ENCODE measurements at places on chromosomes 13 and 19. TPM values are rescaled to one million over a fixed set of nuclear protein-coding genes. Genes with fewer than 3 reads are reported as not detected.

C1QTNF9B gene
- not detected for total RNA-seq

AMER2 gene
- total RNA-seq = not detected

PRKD2 gene
- 18.9 TPM for total RNA-seq

STK24 gene
- 35.0 TPM for total RNA-seq

LYPD3 gene
- 0.26 TPM for total RNA-seq

OXGR1 gene
- not detected for total RNA-seq

RAB20 gene
- 35.5 TPM for total RNA-seq

TLE6 gene
- 0.33 TPM for total RNA-seq

PCDH9 gene
- 3.9 TPM for total RNA-seq

HCST gene
- total RNA-seq = 5.2 TPM

DNAJC15 gene
- 5.2 TPM for total RNA-seq

SPTBN4 gene
- 1.8 TPM for total RNA-seq

TMEM238 gene
- 53.4 TPM for total RNA-seq

ZNF285 gene
- 0.99 TPM for total RNA-seq
